ENCODE measurements at places on chromosomes 1 and 21. TPM values are rescaled to one million over a fixed set of nuclear protein-coding genes. Genes with fewer than 3 reads are reported as not detected.

- DNase-seq: no peak
Observed at GRCh38 chr1:50488356-50488755, 65.1 kb upstream of the DMRTA2 start.

DNA sequence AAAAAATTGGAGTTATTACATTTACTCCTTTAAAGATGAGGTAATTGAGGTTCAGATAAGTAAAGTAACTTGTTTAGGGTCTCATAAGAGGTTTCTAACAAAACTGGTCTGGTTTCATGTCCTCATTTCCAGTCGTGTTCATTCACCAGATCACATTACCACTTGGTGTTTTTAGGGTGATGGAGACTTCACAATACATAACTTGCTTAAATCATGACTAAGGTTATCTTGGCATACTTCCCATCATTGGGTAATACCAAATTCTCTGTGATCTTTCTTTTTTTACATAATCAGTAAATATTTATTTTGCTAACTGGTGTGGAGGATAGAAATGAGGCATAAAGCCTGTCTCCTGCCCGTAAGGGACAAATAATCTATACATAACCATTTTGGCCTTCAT is 31.6 kb upstream of the RPTN start:
- DNase-seq: no peak

DNA sequence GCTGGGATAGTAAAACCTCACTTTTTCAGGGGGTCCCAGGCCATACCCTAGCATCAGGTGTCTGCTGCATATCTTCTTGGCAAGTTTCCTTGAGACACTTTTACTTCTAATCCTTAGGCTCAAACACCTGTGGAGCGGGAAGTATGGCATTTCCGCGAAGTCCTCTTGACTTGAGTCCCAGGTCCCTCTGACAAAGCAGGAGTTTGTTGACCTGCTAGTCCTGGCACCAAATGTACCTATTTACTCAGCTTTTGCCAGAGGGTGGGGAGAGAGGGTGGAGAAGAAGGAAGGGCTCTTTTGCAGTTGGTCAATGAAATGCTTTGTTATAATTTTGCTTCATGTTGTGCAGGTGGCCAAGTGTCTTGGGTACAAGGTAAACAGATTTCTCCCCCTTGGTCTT is 59.7 kb downstream of the CLIC6 start:
- no peak for DNase-seq

DNA sequence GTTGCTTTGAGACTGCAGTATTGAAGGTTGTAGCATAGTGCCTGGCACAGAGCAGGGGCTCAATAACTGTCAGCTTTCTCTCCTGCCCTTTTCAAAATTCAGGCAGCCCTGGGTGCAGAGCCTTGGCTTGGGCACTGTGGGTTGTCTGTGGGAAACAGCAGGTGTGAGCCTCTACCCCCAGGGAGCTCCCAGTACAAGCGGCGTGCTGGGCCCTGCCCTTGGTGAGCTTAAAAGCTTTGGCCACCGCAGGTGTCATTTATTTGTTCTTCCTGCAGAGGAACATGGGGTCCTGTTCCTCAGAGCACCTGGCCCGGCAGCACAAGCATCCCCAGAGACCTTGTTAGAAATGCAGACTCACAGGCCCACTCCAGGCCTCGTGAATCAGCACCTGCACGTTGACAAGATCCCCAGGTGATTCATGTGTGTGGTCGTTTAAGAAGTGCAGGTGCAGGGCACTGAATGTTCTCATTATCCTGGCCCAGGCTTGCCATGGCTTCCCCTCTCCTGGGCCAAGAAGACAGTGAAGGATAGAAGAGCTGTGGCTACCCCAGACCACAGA is 29.9 kb upstream of the IGSF21 start:
- DNase-seq: no peak

- DNase-seq: no peak
Observed at GRCh38 chr1:60277269-60277668, 203.7 kb upstream of the C1orf87 start.

The TRAF3IP3 gene
- total RNA-seq: 1.8 TPM

The MRPL9 gene
- total RNA-seq: 63.7 TPM

GRCh38 chr1:8402109-8402710 is 84.3 kb downstream of the SLC45A1 start:
- DNase-seq: no peak

Data from psoas muscle (tissue), 8 donors.